ENCODE measurements at places on chromosomes 2 and 18.

- no peak for DNase-seq
These were observed 45.5 kb downstream of the EPAS1 start for GRCh38 chr2:46342566-46343315.

GRCh38 chr2:239609607-239610310 lies 208.9 kb upstream of the HDAC4 start:
- no peak for DNase-seq

DNA sequence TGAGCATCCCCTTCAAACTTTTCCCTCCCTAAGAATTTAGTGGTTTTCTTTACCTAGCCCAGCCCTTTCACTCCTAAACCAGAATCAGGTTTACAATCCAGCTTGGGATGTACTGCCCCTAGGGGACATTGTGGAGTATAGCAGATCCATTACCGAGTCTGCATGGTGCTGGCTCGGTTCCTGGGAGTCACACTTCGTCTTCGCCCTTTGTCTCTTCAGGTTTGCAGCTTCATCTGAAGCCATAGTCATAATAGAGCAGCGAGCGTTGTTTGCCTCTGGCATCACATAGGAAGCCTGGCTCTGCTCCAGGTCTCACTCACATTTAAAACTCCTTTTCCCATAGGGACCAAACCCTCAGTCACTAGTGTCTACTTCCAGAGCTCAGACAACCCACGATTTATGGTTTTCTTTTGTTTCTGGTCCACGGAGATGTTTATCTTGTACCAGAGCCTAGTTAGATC lies 16.8 kb upstream of the LYPD6 start:
- DNase-seq, result no peak

DNA sequence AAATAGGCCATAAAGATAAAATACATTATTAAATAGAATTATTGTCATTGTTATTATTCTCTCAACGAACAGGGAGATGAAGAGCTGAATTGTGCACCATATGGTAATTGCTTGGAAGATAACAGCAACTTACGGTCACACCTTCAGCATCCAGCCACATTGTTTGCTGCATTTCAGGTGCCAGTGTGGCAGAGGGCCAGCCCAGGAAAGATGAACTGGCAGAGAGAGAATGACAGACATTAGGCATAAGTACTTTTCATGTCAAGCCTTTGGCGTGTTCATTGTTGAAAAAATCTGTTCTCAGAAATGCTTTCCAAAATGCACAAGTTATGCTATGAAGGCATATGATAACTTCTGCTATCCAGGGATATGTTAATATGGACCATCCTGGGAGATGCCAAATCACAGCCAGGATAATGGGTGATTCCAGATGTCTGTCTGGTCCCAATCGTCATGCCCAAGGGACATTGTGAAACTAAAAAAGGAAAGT lies 748.6 kb upstream of the PIK3C3 start:
- DNase-seq, result no peak

GRCh38 chr2:29207352-29208148 lies 92.3 kb downstream of the CLIP4 start:
- DNase-seq, result no peak

GRCh38 chr2:237529452-237530402 lies 36.6 kb upstream of the PRLH start:
- no peak for DNase-seq

DNA sequence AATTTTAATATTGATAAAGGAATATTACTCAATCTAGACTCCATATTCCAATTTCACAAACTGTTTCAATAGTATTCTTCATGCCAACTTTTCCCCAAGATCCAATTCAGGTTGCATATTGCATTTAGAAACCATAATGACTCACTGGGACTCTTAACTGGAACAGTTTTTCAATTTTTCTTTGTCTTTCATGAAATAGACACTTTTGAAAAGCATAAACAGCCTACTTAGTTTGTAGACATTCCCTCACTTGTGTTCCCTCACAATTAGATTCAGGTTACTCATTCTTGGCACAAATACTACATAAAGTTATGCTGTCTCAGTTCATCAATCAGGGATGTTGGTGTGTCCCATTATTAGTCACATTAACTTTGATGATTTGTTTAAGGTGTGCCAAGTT lies 1768.4 kb upstream of the PIK3C3 start:
- no peak for DNase-seq

DNA sequence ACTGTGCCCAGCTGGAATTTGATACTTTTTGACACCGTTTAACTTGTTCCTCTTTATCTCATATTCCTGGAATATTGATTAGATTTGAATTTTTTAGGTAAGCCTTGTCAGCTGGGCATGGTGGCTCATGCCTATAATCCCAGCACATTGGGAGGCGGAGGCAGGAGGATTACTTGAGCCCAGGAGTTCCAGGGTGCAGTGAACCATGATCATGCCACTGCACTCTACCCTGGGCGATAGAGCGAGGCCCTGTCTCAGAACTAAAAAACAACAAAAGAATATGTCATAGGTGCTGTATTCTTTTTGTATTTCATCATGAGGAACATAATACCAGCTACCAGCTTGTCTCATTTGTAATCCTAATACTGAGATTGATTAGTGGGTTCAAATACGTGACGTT lies 90.3 kb downstream of the ZNF532 start:
- DNase-seq, result no peak

- DNase-seq, result no peak
These were observed 90.5 kb downstream of the INHBB start for GRCh38 chr2:120436460-120436739.

DNA sequence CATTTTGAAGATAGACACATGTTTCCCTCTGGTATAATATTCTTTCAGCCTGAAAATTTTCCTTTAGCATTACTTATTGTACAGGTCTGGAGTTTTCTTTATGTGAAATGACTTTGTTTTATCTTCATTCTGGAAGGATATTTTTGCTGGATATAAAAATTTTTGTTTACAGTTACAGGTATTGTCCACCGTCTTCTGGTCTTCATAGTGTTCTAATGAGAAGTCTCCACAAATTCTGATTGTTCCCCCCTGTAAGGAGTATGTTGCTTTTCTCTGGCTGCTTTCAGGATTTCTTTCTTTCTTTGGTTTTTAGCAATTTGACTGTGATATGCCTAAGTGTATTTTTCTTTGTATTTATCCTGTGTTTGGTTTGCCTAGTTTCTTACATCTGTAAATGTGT lies 15.0 kb downstream of the UBXN4 start:
- DNase-seq, result no peak

DNA sequence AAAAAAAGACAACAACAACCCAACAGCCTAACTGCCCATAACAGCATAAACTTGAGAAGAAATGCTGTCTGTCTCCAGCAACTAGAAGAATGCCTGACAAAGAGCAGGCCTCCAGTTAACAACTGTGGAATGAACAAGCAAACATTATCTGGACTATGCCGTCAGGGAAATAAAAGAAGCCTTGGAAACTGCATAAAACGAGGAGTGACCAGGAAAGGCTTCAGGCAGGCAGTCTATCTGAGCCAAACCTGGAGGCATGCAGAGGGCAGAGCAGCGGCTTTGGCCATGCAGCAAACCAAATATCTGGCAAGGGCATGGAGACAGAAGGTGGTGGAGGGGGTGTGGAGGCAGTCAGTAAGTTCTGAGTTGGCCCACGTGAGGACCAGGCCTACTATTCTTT lies 11.1 kb downstream of the HES6 start:
- no peak for DNase-seq

DNA sequence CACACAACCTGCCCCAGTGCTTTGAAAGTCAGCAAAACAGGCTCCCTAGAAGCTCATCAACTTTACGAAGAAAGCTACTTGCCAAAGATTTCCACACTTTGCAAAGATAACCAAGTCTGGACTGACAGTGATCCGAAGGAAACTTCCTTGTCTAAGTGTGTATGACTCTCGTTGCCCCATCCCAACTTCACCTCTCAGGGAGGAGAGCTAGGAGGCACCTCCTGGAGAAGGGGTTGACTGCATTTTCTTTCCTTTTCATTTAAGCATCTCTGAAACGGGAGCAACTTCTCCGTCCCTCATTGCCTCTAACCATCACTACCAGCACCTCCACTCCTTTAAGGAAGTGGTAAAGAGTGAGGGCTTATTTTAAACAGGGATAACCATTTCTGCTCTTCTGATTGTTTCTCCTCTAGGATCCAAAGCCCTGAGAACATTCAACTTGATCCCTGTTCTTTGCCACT lies 7.0 kb downstream of the ZEB2 start:
- DNase-seq, result no peak

GRCh38 chr18:80171054-80171872 lies 62.2 kb downstream of the ADNP2 start:
- DNase-seq, result no peak

- no peak for DNase-seq
These were observed 14.0 kb downstream of the TMEM177 start for GRCh38 chr2:119692954-119693353.

- DNase-seq, result no peak
These were observed 197.7 kb downstream of the NRP2 start for GRCh38 chr2:205880048-205880447.

GRCh38 chr2:82224301-82224940 lies 1919.9 kb upstream of the LRRTM1 start:
- DNase-seq, result no peak

DNA sequence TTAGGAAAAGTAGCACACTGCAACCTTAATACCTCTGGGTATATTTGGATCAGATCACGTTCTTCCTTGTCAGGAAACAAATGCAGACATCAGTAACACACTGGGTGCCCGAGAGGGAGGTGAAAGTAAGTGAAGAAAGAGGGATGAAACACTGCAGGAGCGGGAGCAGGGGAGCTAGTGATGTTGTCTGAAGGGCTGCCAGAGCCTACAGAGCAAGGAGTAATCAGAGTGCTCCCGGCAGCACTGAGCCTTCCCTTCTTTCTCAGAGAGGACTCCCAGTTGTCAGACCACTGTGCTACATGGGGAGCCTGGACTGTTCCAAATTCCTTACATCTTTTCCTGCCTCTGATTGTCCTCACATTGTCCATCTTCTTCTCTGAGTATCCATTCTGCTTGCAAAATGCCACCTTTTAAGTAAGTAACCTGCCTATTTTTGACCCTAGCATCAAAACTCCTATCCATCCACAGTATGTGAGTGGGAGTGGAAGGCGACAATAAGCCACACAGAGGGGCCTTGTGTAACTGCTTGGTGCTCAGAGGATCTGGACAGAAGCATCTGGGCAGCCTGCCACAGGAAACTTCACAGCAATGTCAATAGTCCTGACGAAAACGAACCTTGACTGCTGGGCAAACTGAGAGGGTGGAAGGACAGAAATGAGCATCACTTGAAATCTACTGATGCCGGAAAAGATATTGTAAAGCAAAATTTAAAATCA lies 10.8 kb upstream of the NAB1 start:
- DNase-seq, result no peak

GRCh38 chr18:79413025-79413424 lies 17.3 kb downstream of the NFATC1 start:
- no peak for DNase-seq

GRCh38 chr2:74384051-74384450 lies 3.9 kb upstream of the DCTN1 start:
- DNase-seq, result no peak

GRCh38 chr18:29605365-29605764 lies 1428.4 kb upstream of the CDH2 start:
- no peak for DNase-seq

DNA sequence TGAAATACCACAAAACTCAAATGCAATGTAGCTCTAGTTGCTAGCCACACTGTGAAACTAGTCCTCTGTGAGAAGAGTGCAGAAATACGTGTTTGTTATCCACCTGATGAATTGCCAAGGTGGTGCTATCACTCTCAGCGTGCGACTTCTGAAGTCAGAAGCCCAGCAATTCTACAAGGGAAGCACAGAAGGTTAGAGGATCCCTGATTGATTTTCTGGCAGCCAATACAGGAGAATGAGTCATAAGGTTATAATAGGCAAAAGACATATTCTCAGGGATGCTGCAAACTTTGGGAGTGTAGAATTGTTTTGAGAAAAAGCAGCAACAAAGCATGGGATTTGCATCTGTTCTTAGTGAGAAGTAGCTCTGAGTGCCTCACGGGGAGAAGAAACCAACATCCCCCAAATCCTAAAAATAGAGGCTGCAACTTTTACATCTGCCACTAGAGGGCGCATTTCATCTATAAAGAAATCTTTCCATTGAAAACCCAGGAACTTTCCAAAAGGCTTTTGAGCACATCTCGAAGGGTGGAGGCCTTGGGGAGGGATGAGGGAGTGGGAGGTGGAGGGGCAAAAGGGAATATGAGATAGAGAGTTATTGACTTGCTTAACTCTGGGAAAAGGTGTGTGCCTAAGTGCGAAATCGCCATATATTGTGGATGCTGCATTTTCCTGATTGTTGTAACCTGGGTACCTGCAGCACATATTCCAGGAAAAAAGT lies 78.0 kb downstream of the TMEM182 start:
- DNase-seq, result no peak

DNA sequence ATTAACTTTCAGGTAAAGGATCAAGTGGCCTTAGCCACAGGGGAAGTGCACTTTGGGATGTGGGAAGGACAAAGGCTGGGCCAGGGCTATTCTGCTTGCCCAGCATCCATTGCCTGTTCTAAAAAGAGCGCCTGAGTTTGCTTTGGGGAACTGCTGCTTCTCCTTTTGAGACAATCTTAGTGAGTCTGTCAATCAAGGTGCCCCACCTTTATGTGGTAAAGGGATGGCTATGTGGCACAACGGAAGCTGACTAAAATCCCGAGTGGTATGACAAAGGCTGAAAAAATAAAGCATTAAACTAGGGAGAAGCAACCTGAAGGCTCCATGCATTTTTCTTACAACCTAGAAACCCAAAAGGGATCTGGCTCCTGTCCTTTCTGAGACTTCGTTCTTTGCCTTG lies 540.5 kb downstream of the SLC4A3 start:
- DNase-seq, result no peak

GRCh38 chr2:27884601-27885000 lies 5.6 kb downstream of the RBKS start:
- DNase-seq, result no peak

DNA sequence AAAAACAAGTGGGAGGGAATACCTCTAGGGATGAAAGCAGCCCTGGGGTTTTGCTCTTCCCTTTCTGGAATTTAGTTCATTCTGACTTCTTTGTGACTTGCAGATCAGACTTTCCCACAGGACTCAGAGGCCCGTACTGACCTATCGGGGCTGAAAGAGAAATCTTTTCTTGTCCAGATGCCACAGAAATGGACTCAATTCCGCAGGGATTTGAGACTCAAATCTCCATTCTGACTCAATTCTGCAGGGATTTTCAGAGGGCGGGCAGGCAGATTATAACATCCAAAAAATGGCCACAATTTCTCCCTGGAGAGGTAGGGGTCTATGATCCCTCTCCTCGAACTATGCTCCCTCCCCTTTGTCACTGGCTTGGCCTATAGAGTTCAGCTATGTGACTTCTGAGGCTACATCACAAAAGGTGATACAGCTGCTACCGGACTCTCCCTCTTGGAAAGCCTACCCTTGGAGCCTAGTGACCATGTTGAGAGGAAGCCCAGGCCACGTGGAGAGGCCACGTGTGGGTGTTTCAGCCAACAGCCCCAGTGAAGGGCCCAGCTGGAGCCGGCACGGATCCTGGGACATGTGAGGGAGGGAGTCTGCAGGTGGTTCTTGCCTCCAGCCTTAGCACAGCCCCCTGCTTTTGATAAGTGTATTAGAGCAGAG lies 4.8 kb upstream of the EFHD1 start:
- DNase-seq, result no peak

- DNase-seq, result no peak
These were observed 144.3 kb upstream of the SERTAD2 start for GRCh38 chr2:64797881-64798575.

GRCh38 chr2:230711224-230711623 lies 1.4 kb upstream of the CAB39 start:
- no peak for DNase-seq

Measured in AG09319 (cell line).